Amniotic epithelial cell (primary cell): ENCODE measurements at places on chromosomes 11 and 22.
A peak's percentile ranks its signal among the peaks of the same experiment; 100 is the strongest.

GRCh38 chr11:5591613-5592012, 4.8 kb upstream of the TRIM6 start:
- no peak for DNase-seq

DNA sequence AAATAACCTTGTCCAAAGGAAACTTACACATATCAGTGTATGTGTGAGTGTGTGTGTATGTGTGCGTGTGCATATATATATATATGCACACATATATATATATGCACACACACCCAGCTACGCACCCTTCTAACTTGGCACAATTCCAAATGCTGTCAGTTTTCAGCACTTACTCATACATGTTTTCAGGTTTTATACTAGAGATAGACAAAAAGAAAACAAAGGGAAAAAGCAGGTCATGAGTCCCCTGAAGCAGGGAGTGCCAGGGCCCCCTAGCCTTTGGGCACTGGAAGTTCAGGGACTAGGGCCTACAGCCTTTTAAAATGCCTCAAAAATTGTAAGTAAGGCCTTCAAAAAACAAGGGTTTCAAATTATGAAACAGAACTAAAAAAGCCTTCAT, 265.4 kb downstream of the CADM1 start:
- DNase-seq, result peak; percentile 21

DNA sequence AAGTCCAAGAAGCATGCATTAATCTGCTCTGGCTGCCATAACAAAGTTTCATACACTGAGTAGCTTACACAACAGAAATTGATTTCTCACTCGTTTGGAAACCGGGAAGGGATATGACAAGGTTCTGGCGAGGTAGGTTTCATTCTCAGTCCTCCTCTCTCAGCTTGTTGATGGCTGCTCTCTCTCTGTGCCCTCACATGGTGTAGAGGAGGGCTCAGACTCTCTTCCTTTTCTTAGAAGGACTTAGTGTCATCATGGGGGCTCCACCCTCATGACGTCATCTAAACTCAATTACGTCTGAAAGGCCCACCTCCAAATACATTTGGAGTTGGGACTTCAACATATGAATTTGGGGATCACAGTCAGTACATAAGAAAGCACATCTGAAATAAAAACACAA, 18.6 kb downstream of the GLYATL1 start:
- DNase-seq, result no peak

GRCh38 chr11:69437876-69438205, 43.6 kb upstream of the LINC01488 start:
- no peak for DNase-seq

- no peak for DNase-seq
These were observed 964.9 kb upstream of the CCDC90B start for GRCh38 chr11:84250834-84251613.

- no peak for DNase-seq
These were observed 28.1 kb downstream of the CYB5R2 start for GRCh38 chr11:7645206-7645605.

GRCh38 chr22:46929046-46929709, 166.7 kb downstream of the TBC1D22A start:
- DNase-seq, result no peak

DNA sequence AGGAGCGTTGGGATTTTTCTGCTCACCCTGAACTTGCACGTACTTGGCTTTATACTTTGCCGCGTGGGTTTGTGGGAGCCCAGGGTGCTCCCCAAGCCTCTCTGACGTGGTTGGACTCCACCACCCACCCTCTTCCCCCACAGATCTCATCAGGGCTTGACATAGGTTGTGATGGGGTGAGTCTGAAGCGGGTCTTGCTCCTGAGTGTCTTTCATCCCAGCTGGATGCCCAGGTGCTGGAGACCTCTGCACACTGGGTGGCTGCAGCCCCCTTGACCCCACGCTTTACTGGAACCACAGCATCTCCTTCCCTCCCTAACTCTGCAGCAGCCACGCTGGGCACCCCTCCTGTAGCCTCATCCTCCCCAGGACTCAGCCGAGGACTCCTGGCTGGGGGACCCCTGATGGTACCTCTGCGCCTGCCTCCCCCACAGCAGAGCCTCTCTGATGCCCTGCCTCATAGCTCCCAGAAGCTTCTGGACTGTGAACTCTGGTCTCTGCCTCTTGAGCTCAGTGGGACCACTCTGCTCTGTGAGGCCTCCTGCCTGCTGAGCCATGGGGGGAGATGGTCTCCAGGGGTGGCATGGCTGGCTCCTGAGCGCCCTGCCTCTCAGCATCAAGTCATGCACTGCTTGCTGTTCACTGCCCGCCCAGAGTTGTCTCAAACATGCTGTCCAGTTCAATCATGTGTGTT, 45.2 kb downstream of the MYEOV start:
- no peak for DNase-seq

- peak; percentile 63 for DNase-seq
These were observed at the start of gene TMA7B for GRCh38 chr22:39959640-39960447. Gene TMA7B, plus strand, starts transcription at chr22:39960397. Its CDS starts 3,978 bp downstream, at chr22:39964375.

DNA sequence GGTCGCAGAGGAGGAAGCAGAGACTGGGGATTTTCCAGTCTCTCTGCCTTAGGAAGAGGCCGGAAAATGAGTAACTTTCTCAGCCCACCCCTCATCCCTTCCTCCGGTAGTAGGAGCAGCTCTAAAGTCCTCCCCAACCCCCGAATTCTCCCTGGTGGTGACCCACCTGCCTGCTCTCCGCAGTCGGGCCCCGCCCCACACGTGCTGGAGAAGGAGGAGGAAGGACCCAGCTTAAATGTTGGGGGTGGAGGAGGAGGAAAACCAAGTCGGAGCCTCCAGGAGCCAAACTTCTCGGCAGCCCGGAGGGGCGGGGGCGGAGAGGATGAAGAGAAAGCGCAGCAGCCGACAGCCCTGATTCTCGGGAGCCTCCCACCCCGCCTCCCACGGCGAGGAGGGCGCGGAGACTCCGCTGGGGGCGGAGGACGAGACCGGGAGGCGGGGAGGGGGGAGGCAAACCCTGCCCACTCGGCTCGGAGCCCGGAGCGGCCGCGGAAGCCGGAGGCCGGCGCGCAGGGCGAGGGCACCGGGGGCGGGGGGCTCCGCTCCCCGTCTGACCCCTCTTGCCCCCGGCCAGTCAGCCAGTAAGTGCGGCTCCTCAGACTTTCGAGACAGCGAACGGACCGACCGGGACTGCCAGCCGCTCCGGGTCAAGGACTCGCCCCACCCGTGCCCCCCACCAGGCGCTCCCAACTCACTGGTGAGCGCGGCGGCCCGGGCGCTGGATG, at the start of gene TPBGL:
TSS of gene TPBGL (plus strand) at position 464 of the 725 bp plus-strand sequence. CDS start 276 bp downstream, outside the sequence.
- DNase-seq, result peak; percentile 8

DNA sequence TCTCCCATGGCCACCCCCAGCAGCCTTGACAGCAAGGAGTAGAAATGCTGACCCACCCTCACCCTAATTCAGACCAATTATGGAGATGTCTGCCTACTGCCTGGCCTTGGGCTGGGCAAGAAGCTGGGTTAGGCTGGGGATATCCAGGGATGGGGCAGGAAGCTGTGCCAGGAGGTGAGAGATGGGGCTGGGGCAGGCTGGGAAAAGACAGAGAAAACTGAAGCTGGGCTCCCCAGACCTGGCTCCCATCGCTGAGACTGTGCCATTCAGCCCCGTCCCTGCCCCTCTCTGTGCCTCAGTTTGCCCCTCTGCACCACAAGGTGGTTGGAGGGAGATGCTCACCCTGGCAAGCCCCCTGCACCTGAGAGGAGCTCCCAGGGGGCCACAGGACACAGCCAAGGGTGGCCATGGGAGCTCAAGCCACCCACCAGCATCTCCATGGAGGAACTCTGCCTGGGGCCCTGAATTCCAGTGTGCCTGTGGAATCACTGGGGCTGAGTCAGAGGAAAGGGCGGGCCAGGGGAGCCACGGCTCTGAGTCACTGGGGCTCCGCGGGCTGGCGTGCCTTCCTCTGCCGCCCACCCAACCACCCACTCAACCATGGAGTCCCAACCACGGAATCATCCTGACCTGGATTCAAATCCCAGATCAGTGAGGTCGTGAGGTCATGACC, 6.0 kb upstream of the CARD10 start:
- peak; percentile 78 for DNase-seq

DNA sequence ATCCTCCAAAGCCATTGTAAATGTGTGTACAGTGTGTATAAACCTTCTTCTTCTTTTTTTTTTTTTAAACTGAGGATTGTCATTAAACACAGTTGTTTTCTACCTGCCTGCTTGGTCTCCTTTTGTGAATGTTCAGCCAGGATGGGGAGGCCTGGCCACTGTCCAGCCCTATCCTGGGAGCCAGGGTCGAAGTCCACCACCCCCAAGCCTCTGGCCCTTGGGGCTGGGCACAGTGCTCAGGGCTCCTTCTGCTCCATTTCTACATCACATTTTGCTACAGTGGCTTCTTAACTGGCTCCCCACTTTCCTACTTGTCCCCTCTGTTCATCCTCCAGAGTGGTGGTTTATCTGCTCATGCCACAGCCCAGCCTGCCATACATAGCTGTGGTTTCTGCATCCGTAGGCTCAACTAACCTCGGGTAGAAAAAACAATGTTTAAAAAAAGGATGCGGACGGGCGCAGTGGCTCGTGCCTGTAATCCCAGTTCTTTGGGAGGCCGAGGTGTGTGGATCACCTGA, 2.5 kb upstream of the SMARCB1 start:
- peak; percentile 81 for DNase-seq

DNA sequence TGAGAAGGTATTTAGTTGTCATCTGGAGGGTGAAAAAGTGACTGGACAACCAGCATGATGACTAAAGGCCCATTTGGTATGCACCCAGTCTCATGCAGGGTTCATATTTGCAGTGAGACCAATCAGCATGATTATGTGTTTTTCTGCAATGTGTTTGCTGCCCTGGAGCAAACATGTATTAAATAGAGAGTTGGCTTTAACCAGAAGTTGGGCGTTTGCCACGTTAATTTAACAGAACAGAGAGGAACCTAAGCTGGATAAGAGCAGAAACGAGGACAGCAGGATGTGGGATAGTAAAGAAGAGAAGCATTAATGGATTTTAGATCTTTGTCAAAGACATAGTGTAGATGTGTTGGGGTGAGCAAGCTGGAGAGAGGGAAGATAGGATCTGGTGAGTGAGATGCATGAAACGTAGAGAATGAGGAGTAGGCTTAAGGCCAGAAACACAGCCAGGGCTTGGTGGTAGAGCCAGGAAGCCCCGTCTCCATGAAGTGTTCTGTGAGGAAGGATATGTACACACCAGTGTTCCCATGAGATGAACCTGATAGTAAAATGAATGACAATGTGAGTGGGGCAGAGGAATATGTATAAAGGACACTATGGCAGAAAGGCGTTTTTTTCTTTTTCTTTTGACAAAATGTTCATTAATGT, 164.0 kb upstream of the PDGFD start:
- DNase-seq, result no peak

DNA sequence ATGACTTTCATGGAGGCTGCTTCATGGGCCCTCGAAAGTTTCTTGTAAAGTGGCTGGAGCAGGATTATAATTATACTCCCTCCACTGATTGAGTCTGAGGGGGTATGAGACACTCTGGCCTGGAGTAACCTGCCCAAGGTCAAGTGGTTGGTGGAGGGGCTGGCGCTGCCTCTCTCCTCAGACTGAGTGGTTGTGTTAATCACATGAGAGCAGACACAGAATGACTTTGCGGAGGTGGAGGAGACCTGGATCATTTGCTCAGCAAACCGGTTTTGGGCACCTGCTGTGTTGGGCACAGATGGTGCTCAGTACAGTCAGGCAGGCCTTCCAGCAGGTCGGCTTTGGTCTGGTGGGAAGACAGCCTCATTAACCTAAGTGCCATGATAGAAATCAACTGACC, 11.8 kb downstream of the BCR start:
- DNase-seq, result no peak

DNA sequence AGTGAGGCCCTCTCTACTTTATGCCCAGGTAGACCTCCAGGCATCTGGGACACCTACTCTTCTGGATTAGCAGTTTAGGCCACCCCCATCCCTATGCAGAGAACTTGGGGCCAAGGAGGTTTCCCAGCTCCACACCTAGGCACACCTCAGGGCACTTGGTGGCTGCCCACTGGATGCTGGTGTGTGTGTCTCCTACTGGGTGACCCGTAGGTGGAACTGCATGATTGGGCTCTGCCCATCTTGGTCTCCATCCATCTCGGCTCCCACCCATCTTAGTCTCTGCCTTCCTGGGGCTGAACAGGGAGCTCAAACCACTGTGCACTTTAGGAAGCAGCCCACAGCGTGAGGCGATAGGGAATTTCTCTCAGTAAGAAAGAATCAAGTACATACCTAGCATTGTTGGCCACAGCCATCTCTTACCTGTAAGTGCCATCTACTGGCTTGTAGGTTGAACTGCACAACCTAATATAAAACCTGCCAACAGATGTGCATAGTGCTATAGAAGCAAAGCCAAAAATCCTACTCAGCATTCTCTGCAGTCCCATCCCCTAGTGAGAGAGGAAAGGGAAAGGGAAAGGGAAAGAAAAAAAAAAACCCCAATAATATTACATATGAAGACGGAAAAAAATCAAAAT, 61.6 kb upstream of the PTPN5 start:
- DNase-seq, result peak; percentile 36

GRCh38 chr11:32100495-32100894, 9.6 kb downstream of the RCN1 start:
- DNase-seq, result no peak

DNA sequence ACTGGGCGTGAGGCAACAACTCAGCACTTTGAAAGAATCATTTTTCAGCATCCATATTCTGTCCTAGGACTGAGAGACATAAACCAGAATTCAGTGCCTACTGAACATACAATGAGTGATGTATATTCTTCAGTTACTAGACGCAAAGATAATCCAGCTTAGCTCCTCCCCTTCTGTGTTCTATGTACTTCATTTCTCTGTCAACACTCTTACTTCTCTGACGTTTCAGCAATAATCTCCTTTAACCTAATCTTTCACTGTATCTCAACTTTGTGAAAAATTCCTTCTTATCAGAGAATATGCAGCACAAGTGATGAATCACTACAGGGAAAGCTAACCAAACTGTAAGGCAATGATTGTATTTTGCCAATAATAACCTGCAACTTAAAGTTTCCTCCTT, 2.5 kb upstream of the OR51B5 start:
- peak; percentile 72 for DNase-seq

GRCh38 chr22:23060612-23061400, 9.5 kb upstream of the GNAZ start:
- DNase-seq, result no peak

GRCh38 chr11:127003260-127003981, 2.9 kb upstream of the KIRREL3 start:
- no peak for DNase-seq

- DNase-seq, result no peak
These were observed 13.9 kb downstream of the CCDC157 start for GRCh38 chr22:30370641-30371230.

- peak; percentile 54 for DNase-seq
These were observed 52.9 kb downstream of the SYT13 start for GRCh38 chr11:45233121-45233803.

GRCh38 chr11:9005087-9005486, 1.3 kb upstream of the NRIP3 start:
- DNase-seq, result no peak
